ENCODE measurements at places on chromosomes 11 and 22.

GRCh38 chr11:76221365-76221764 is 15.1 kb upstream of the WNT11 start:
- no peak for DNase-seq

DNA sequence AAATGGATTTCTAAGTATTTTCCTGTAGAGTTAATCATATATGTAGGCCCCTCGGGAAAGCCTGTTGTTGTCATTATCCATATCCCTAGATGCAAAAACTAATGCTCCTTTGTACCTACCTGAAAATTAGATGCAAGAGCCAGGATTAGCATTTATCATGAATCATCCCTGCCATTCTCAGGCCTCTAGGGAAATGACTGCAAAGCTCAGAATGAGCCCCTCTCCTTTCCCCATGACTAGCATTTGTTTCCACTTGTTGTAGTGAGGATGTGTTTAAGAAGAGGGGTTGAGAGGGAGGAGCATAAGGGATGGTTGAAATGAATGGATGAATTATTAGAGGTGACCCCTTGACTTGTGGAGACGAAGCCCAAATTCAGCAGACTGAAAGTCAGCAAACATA is 537.9 kb downstream of the NTM start:
- no peak for DNase-seq

DNA sequence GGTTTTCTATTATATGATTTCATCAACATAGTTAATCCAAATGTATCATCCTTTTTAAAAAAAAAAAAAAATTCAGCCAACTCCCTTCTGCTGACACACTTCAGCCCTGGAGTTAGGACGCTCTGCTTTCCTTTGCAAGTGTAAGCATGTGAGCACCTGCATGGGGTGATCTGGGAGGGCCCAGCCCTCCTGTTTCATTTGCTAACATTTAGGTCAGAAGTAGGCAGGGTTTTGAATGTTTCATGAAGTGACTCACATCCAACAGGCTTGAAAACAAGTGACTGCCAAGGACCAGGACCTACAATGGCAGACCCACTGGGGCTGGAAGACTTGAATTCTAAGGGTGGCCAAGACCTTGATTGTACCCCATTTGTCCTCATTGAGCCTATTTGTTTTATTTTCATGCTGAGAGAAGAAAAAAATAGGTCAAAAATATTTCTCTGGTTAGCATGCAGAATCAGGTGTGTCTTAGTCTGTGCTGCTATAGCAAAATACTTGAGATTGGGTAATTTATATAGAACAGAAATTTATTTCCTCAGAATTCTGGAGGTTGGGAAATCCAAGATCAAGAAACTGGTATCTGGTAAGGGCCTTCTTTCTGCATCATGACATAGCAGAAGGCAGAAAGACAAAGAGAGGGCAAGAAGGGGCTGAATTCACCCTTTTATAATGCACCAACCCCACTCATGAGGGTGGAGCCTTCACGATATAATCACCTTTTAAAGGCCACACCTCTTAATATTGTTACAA is 137.6 kb downstream of the CD44 start:
- DNase-seq: no peak

DNA sequence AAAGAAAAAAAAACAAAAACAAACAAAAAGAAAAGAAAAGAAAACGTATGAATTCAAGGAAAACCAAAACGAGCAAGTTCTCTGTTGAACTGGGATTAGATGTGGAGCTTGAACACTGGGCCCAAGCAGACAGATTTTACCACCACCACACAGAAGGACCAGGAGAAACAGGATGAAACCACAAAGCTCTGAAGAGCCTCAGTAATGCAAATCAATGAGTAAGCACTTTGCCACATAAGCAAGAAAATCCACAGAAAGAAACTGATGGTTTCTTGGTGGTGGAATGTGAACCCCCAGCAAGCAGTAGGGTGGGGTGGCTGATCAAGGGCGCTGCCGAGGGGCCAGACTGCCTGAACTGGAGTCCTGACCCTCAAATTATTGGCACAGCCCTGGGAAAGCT is 50.9 kb upstream of the NFRKB start:
- DNase-seq: no peak

- no peak for DNase-seq
Measured at GRCh38 chr22:37677493-37677974, 2.1 kb downstream of the LGALS1 start.

DNA sequence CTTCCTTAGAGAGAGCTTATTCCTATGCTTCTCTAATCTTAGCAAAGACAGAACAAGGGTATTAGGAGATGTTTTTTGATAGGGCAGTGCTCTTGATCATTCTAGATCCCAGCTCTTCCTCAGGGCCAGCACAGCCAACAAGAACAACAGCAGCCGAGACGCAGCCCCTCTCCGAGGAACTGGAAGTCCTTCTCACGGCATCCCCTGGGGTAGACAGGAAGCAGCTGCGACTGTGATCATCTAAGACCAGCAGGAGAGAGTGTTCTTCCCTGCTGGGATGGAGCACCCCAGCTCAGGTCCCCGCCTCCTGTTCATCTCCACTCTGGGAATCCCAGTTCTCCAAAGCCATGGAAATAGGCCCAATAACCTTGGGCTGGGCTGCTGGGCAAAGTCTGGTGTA is 29.6 kb downstream of the IRAG1 start:
- DNase-seq: no peak

DNA sequence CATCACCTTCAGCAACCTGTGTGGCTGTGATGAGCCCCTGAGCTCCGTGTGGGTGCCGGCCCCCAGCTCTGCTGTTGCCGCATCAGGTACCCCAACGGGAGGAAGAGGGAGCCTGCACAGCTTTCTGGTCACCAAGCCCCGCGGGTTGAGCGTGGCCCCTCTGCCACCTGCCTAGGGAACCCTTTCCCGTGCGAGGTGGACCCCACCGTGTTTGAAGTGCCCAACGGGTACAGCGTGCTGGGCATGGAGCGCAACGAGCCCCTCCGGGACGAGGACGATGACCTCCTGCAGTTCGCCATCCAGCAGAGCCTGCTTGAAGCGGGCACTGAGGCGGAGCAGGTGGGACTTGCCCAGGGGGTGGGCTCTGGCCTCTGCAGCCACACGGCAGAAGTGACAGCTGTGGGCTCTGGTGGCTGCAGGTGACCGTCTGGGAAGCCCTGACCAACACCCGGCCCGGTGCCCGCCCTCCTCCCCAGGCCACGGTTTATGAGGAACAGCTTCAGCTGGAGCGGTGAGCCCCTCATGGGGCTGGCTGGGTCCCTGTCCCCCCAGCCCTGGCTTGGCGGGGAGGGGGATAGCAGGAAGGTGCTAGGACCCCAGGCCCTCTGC is 1.9 kb upstream of the SSH3 start:
- DNase-seq: no peak

DNA sequence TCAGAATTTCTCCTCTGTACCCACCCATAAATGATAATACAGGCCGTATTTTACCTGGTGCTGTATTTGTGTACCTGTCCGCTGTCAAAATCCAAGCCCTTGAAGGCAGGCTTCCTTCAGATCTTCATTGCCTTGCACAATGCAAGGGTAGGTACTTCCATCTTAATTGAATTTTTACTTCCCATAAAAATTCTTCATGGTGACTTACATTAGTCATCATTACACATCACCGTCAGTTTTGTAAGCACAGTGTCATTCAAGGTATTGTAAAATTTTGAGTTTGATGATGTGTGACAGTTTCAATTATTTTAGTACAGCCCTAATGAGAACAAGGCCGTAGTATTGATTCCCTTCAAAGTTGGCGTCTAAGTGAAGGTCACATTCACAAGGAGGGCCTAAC is 770 bp upstream of the TSG101 start:
- DNase-seq: no peak

DNA sequence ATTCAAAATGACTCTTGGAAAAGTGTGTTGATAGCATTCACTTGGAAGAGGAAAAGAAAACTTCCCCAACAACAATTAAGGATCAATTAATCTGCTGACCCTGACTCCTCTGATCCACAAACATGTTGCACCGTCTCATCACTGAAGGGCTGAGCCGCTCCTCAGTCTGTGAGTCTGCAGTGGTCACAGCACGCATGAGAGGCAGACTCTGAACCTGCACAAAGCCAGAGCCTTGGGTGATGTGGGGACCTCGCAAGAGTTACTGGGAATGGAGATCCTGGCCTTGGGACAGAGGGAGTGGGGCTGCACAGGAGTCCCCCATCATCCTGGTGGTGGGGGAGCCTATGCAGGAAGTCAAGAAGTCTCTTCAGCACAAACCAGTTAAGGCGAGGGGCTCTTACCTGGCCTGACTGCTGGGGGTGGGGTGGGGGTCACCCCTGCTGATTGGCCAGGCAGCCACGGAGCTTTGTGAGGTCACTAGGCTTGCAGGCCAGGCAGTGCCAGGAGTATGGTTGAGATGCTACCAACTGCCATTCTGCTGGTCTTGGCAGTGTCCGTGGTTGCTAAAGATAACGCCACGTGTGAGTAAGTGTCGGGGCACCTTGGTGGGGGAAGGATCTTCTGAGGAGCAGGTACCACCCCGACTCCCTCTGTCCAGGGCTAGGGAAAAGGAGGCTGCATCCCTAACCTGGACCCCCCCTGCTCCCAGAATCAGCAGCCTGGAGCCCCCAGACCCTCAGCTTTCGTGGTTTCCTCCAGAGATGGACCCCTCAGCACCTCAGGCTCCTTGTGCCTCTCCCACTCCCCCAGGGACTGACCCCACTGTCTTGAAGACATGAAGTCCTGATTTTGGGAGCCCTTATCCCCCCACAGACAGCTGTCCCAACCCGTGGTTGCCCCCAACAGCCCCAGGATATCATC is at the start of gene ACR:
Gene ACR (plus strand): TSS at position 477 of the 921 bp plus-strand sequence. CDS start 32 bp downstream, at position 509.
- no peak for DNase-seq
